Astrocyte (in vitro differentiated cells and primary cell): ENCODE measurements at places on chromosomes 2 and 18. TPM values are rescaled to one million over a fixed set of nuclear protein-coding genes. Genes with fewer than 3 reads are reported as not detected.
A peak's percentile ranks its signal among the peaks of the same experiment; 100 is the strongest.

- DNase-seq = no peak
- peaks cover 23% of the 10 kb centered on the region for H3K4me1 ChIP-seq
- H3K27ac ChIP-seq = no peak overlapping the region
- H3K36me3 ChIP-seq = no peaks in the 10 kb centered on the region
Observed at GRCh38 chr2:127103243-127104165, 3.5 kb downstream of the BIN1 start.

DNA sequence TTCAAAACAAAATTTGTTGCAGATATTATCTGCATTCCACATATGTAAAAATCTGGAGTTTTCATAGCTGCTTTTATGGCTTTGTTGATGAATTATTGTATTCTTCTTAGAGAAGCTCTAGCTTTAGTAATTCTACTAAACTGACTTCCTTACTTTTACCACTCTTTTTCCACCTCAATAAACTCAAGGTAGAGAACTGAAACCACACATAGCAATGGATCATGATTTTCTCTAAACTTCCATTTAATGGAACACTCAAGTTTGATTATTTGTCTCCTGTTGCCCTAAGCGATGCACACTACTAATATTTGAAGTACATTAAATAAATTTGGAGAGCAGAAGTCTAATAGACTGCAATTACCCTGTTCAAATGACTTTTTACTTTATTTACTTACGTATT lies 192.0 kb downstream of the NBAS start:
- H3K4me1 ChIP-seq = no peaks in the 10 kb centered on the region
- no peaks in the 10 kb centered on the region for H3K27me3 ChIP-seq
- no peak overlapping the region for H3K27ac ChIP-seq
- no peak for DNase-seq
- H3K36me3 ChIP-seq = no peaks in the 10 kb centered on the region

DNA sequence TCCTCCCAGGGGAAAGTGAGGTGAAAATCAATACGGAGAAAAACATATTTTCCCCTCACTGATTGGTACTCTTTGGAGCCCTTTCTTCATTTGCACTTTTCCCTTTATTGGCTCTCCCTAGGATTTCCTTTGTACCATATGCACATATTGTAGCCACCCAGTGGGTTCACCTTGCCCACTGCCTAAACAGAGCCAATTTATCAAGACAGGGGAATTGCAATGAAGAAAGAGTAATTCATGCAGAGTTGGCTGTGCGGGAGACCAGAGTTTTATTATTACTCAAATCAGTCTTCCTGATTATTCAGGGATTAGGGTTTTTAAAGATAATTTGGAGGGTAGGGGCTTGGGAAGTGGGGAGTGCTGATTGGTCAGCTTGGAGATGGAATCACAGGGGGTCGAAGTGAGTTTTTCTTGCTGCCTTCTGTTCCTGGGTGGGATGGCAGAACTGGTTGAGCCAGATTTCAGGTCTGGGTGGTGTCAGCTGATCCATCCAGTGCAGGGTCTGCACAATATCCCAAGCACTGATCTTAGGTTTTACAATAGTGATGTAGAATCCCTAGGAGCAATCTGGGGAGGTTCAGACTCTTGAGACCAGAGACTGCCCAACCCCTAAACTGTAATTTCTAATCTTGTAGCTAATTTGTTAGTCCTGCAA lies 15.1 kb upstream of the KCNE4 start:
- H3K4me1 ChIP-seq = peaks cover 9% of the 10 kb centered on the region
- no peaks in the 10 kb centered on the region for H3K27me3 ChIP-seq
- H3K4me3 ChIP-seq = no peak overlapping the region
- H3K36me3 ChIP-seq = no peaks in the 10 kb centered on the region
- no peak for DNase-seq
- H3K27ac ChIP-seq = no peak overlapping the region

DNA sequence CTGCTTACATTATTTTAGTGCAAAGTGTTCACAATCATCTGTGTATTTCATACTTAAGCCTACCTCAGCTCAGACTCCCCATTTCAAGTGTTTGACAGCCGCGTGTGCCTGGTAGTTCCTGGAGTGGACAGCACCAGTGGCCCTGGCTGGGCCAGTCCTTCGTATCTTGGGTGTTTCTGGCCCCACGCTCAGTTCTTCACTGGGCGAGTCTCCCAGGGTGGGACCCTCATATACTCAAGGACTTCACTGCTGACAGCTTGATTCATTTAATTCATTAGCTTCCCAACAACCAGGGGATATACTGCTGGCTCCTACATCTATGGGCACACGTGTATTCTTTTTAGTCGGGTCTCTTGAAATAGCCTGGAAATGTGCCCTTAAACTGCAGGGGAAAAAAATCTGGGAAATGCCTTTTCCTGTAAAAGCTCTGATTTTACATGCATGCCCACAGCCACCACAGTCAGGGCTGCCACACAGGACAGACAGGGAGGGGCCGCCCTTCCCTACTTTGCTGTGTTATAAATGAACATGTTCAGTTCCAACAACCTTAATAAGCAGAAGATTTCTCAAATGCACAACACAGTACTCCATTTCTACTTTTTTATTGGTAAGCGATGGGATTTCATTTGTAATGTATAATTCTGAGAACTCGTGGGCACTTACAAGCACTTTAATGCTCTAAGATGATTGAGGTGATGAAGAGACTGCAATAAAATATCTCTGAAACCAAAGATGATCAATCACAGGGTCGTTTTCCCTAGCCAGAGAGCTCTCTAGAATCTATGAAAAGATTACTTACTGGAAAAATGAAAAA lies 205.5 kb upstream of the REV1 start:
- H3K27me3 ChIP-seq = no peaks in the 10 kb centered on the region
- DNase-seq = no peak
- no peaks in the 10 kb centered on the region for H3K36me3 ChIP-seq
- H3K4me3 ChIP-seq = no peak overlapping the region
- H3K27ac ChIP-seq = no peak overlapping the region
- H3K4me1 ChIP-seq = peaks cover 24% of the 10 kb centered on the region

DNA sequence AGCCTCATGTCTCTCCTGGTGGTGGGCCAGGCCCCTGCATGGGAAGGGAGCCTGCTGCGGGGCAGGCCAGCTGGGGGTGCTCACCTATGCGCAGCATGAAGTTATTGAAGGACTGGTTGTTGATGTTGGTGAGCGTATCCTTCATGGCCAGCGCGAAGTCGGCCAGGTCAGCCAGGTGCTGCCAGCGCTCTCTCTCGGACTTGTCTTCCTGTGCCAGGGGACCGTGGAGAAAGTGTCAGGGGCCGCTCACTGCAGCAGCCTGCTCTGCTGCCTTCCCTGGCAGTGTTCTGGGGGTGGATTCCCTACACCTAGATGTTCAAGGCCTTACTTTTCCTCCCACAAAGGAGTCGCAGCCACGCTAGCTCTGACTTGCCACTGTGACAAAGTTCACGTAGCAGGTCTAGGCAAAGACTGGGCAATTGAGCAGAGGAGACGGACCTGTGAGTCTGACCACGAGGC lies 28.2 kb downstream of the CENPO start:
- no peak overlapping the region for H3K4me3 ChIP-seq
- no peak overlapping the region for H3K27ac ChIP-seq
- H3K27me3 ChIP-seq = no peaks in the 10 kb centered on the region
- peaks cover 20% of the 10 kb centered on the region for H3K4me1 ChIP-seq
- DNase-seq = no peak
- H3K36me3 ChIP-seq = peaks cover 22% of the 10 kb centered on the region

DNA sequence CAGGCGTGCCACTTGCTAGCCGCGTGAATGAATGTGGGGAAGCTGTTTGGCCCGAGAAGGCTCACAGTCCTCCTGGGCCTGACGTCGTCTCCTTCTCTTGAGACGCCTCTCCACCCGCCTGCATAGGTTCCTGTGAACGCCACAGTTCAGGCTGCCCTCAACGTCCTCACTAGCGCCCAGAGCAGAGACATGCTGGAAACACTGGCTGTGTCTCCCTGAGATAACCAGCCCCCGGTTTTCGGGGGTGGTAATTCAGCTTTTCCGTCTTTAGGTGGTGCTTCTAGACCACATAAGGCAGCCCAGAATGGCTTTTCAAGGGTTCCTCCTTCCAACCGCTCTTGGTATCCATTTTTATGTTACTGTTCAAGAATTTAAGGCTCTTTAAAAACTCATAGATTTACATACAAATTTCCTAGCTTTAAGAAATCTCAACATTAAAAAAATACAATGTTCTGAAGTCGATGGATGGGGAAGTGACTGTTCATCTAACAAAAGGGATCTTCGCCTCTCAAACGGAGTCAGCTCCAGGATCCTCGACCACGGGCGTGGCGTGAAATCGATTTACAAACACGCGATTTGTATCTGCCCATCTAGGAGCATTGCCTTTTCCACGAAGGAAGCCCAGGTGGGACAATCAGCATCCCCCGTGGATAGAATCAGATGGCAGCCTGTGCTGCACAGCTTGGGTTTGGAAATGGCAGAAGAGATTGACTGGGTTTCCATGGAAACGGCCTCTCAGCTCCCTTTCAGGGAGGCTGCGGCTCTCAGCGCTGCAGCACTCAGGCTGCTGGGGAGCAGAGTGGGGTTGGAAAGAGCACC lies 110.6 kb upstream of the PXDN start:
- no peak overlapping the region for H3K27ac ChIP-seq
- H3K27me3 ChIP-seq = peaks cover 32% of the 10 kb centered on the region
- peaks cover 4% of the 10 kb centered on the region for H3K4me1 ChIP-seq
- H3K36me3 ChIP-seq = no peaks in the 10 kb centered on the region

DNA sequence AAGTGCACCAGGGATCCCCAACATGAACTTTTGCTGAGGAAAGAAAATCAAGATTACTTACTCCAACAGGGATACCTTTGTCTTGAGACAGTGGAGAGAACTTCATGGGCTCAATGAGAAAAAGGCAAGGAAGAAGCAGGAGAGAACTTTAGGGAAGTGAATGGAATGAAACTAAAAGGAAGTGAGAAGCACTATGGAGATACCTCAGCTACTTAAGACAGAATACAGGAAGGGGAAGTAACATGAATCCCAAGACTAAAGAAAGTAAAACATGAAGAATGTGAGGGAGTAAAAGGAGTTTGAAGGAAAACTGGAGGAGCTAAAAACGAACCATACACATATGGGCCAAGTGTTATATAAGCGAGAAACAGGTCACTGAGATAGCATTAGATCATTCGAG lies 32.4 kb upstream of the ACTR3 start:
- no peak for DNase-seq
- H3K36me3 ChIP-seq = no peaks in the 10 kb centered on the region
- no peak overlapping the region for H3K27ac ChIP-seq
- H3K4me3 ChIP-seq = no peak overlapping the region

GRCh38 chr2:122705746-122706145 lies 950.3 kb downstream of the TSN start:
- H3K27me3 ChIP-seq = no peaks in the 10 kb centered on the region
- DNase-seq = no peak
- H3K36me3 ChIP-seq = no peaks in the 10 kb centered on the region
- no peak overlapping the region for H3K4me3 ChIP-seq

GRCh38 chr2:100884145-100884621 lies 64.2 kb downstream of the NPAS2 start:
- no peak for DNase-seq
- no peaks in the 10 kb centered on the region for H3K36me3 ChIP-seq
- no peak overlapping the region for H3K4me3 ChIP-seq
- no peak overlapping the region for H3K27ac ChIP-seq

- no peak for DNase-seq
- H3K27ac ChIP-seq = no peak overlapping the region
- H3K4me1 ChIP-seq = no peaks in the 10 kb centered on the region
- no peaks in the 10 kb centered on the region for H3K27me3 ChIP-seq
- peaks cover under 1% of the 10 kb centered on the region for H3K36me3 ChIP-seq
- H3K4me3 ChIP-seq = no peak overlapping the region
Observed at GRCh38 chr2:200575957-200576356, 9.9 kb upstream of the AOX1 start.

DNA sequence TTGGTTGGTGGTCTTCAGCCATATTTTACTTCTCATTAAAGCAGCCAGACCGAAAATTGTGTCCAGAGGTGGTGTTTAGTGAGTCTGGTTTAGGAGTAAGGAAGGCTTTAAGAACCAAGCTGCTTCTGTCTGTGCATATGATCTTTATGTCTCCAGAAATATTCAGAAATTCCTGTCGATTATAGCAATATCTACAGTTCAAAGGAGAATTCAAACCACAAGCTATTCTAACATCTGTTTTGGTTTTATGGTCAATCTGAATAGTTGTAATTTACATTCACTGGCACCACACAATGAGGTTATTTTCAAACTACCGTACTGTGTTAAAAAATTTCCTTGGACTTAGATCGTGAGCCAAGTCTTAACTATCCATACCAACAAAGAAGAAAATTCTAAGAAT lies 11.3 kb downstream of the UPP2 start:
- peak; percentile 4 for DNase-seq
- no peak overlapping the region for H3K27ac ChIP-seq
- no peak overlapping the region for H3K4me3 ChIP-seq
- no peaks in the 10 kb centered on the region for H3K4me1 ChIP-seq

DNA sequence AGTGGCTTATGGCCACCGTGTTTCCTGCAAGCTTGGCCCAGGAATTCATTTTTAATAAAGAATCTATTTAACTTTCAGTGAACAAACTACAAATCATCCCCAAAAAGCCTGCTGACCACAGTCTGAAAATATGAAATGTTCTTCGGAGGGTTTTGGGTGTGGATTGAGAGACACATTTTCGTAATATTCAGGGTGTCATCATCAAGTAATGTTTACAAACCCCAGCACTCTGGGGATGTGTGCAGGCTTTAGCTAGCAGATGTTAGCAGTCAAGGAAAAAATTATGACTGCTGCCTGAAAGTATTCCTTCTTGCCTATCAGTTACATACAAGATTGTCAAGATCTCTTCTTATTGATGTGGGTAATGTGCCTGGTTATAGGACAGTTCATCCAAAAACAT lies 143.9 kb upstream of the FN1 start:
- H3K4me3 ChIP-seq = no peak overlapping the region
- DNase-seq = peak; percentile 83
- H3K36me3 ChIP-seq = no peaks in the 10 kb centered on the region
- no peaks in the 10 kb centered on the region for H3K4me1 ChIP-seq
- H3K27ac ChIP-seq = peak overlapping the region; percentile 37

DNA sequence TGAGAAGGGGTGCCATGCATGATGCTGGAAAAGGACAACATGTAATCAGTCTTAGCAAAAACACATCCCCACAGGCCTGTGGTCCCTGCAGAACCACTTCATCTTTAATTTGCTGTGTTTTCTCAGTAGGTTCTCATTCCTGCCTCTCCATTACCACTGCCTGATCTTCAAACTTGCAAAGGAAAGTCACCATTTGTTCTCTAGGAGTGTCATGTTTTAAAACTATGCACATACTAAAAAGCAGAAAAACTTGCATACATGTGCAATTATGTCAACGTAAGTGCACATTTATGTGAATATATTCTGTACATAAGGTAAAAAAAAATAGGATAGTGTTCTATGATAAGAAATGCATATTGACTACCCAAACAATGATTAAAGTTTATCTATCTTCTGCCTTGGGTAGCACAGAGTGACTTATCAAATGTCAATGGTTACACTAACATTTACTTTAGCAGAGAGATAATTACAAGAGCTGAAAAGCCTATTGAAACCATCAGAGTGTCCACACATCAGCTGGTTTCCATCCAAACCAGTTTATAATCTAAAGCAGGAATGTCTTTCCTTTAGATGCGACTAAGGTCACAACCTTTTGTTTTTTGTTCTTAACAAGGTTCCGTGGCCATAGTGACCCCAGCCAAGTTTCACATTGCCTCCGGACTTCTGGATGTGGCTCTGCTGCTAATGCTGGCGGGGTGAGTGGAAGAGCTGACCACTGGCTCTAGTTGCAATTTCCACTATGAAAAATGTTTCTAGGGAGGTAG lies 58.7 kb upstream of the RMDN2 start:
- no peak overlapping the region for H3K27ac ChIP-seq
- no peak overlapping the region for H3K4me3 ChIP-seq
- peaks cover 8% of the 10 kb centered on the region for H3K4me1 ChIP-seq
- no peaks in the 10 kb centered on the region for H3K36me3 ChIP-seq
- H3K27me3 ChIP-seq = no peaks in the 10 kb centered on the region

Gene HOXD13
- not detected in 2 replicates for total RNA-seq

Gene ERFE
- 0.60 and 1.4 TPM in 2 replicates for total RNA-seq

Gene SPIRE1
- total RNA-seq = 38.9 and 42.0 TPM in 2 replicates
